ENCODE measurements at places on chromosomes 7 and 10.

- no peak for DNase-seq
Measured at GRCh38 chr10:7750222-7750621, 37.6 kb downstream of the KIN start.

- DNase-seq: no peak
Measured at GRCh38 chr7:47188136-47188535, 393.8 kb downstream of the TNS3 start.

- no peak for DNase-seq
Measured at GRCh38 chr10:70928140-70928539, 39.8 kb upstream of the PCBD1 start.

GRCh38 chr10:121998462-121998861 lies 9.5 kb downstream of the TACC2 start:
- no peak for DNase-seq

DNA sequence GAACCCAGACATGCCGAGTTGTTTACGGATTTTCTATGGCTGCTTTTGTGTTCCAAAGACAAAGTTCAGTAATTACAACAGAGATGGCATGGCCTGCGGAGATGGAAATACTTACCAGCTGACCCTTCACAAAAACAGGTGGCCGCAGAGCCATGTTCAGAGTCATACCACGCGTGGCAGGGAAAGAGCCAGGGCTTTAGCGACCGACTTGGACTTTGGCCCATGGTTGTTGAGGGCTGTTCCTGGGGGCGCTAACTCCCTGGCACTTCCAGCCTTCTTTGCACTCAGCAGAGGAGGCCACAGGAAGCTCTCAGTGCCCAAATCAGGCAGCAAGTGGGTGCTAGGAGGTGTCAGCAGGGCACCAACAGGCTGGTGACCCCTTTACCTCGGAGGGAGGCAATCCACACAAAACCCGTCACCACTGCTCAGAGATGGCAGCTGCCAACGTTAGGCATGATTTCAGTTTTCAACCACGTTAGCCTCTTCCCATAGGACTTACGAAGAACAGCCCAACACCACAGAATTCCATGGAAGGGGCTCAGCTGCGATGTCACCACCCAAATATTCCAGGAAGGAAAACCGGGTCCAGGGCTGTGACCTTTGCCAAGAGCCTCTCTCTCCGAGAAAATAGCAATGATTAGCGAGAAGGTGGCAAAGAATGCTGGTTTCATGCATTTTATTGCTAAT lies 21.4 kb upstream of the CNPY1 start:
- no peak for DNase-seq

GRCh38 chr10:86261470-86261869 lies 105.1 kb downstream of the GRID1 start:
- DNase-seq: no peak

DNA sequence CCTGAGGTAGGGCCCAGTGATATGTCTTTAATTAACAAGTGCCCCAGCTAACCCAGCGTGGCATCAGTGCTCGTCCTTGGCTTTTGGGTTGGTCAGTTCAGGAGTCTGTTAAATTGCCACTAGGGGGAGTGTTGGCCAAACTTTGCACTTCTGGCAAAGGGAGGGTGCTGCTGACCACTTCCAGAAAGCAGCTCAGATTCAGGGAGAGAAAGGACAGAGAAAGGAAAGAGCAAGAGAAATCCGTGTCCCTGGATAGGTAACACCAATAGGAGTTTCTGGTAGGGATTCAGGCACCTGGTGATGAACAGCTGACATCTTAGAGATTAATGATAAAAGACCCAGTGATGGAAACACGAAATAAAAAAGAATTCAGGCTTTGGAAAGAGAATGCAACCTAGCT lies 243.1 kb upstream of the AOAH start:
- DNase-seq: no peak

GRCh38 chr7:40899151-40899550 lies 764.3 kb downstream of the SUGCT start:
- DNase-seq: no peak

DNA sequence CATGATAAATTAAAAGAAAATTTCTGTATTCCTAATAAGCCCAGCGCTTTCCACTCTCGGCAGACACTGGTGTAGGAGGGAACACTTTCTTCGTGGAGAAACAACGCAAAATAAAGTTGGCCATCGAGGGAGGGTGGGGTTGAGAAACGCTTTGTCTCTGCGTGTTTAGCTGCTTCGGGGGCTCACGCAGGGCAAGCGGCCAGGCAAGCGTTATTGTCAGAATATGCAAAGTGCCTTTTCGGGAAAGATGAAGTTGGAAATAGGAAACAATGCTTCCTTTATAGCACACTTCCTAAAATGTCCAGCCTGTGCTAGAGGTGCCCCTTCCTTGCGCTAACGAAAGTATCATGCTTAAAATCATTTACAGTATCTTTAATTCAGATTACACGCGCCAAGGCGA lies 1.9 kb upstream of the EBF3 start:
- DNase-seq: no peak

DNA sequence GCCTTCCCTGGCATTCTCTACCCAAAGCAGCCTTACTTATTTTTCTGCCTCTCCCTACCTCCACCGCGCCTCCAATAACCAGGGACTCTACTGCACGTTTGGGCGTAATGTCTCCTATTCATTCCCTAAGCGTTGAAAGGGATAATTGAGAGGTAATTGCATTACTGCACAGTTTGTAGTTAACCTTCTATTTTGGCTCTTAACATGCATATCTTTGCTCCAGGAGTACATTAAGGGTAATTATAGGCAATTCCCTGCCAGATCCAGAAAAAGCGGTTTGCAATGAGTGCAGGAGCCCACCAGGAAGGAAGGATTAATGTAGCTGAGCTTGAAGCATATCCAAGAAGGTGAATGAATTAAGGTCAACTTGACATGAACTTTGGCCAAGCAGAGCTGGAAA lies 558.4 kb downstream of the TYW1 start:
- DNase-seq: no peak

DNA sequence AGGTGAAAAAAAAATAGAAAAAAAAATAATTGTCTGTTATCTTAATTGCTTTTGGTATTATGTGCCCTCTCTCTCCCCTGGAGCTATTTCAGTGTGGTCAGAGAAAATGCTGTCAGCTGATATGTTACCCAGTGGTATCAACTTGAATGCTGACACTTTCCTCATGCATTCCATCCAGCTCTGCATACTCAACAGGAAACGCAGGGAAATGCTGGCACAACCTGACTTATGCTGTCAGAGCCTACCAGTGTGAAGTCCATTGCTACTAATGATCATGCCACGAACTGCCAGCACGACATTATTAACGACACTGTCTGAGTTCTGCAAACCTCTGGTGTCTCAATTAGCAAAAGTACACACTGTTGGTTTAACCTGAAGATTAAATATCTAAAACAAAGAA lies 182.8 kb downstream of the ZWINT start:
- no peak for DNase-seq

- no peak for DNase-seq
Measured at GRCh38 chr10:125172694-125173093, 12.3 kb upstream of the CTBP2 start.

DNA sequence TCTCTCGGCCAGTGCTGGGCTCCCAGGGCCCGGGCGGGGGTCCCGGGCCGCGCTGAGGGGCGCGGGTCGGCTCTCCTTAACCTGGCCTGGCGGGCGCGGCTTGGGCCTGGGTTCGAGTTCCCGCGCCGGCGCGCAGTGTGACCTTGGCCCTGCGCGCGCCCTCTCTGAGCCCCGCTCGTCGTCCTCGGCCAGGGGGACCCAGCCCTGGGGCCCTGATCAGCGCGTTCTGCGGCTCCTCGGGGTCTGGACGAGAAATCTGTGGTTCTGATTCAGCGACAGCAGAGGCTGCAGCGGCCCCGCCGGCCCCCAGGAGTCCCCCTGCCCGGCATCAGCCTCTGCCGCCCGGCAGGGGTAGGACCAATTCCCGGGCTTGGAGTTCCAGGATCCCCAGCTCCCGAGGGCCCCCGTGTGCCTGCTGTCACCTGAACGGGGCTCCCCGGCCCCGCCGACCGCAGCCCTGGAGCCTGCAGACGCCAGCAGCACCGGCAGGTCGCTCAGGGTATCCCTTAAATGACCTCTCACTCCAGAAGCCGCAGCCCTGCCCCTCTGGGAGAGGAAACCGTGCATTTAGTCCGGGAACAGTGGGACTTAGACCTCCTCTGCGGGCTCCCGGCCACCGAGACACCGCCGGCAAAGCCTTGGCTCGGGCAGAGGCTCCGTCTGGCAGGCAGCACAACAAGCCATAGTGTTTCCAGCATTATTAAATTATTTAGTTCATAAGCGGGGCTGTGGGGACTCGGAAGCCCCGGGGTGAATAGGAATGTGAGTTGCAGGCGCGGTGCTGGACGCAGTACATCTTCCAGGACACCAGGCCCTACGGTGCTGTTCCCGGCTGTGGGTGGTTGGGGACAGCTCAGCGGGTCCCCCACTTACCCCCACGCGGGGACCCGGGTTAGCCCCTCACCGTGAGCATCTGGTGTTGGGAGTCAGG lies 572 bp downstream of the CHST12 start:
- DNase-seq: no peak

- DNase-seq: no peak
Measured at GRCh38 chr10:104246976-104247375, 7.7 kb upstream of the GSTO1 start.

DNA sequence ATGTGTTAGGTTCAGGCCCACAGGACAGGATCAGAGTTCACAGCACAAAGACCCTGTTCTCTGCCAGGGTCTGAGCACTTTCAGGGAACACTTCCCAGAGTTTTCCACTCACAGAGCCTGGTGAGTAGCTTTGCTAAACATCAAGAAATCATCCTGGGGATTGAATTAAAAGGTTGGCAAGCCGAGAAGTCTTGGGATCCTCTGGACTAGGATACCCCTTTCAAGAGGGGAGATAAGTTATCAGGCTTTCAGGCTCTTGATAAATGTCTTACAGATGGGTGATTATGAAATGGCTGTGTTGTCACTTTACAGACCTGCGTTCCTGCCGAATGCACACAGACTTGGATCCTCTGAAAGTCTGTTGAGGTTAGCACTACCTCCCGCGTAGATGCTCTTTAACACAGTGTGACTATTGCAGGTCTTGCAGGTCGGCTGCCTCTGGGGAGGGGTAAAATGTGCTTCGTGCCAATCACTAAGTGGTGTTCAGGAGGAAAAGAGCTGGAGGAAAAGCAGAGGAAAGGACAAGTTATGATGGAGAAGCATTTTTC lies 473.5 kb upstream of the AKR1E2 start:
- DNase-seq: no peak

DNA sequence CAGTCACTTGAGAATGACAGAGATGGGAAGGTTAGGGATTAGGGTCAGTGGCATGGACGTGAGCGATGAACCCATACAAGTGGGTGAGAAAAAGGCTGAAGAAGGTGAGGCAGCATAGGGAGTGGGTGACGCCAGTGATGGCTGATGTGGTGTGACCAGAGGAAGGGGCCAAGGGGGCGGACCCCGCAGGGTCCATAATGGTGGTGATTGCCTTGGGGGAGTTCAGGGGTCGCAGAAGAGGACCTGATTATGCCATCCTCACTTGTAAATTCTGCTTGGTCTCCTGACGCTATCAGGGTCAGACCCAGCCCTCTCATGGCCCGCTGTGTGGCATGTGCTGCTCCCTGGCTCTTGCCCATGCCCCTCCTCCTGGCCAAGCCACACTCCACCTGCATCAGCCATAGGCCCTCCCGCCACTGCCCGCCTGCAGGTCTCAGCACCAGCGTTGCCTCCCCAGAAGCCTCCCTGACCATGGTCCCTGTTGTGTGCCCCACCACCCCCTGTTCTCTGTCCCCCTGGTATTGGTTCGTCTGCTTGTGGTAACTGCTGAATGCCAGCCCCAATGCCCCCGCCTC lies 235.7 kb downstream of the EBF3 start:
- DNase-seq: no peak

DNA sequence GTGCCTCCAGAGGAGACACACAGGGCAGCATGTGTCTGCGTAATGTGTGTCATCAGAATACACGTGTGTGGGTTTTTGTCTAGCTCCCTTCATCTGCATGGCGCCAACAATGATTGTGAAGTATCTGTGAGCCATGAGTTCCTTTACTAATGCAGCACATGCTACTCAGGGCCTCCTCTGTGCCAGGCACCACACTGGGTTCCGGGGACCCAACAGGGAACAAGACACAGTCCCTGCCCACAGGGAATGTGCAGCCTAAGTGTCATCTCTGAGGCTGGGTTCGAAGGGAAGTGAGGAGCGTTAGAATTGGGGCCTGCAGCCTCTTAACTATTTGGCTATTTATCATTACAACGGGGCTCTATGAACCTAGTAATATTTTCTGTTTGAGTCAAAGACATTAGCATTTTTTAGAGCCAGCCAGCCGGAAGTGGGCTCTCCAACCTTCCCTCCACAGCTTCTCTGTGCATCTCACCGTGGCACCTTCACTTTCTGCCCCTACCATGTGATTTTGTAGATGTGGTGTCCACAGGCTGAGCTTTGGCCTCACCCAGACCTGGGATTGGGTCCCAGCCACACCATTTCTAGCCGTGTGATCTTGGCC lies 43.9 kb upstream of the SRGN start:
- no peak for DNase-seq

GRCh38 chr7:12746211-12746610 lies 58.8 kb downstream of the ARL4A start:
- DNase-seq: no peak

DNA sequence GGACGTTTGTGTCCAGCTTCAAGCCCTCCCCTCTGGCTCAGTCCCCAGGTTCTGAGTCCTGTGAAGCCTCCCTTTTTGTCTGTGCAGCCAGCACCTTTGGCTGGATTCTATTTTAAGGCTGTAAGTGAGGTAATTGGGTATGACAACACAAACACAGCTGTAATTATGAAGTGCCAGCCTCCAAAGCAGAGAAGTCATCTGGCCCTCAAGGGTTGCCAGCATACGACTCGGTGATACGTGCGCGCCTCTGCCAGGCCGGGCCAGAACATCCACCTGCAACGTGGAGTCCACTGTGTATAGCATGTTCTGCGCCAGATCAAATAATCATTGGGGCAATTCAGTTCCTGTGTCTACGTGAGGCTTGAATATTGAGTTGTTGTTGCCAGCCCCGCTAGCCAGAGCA lies 6.7 kb upstream of the FAM180A start:
- peak; percentile 63 for DNase-seq
